ENCODE measurements at places on chromosomes 7 and 10. TPM values are rescaled to one million over a fixed set of nuclear protein-coding genes. Genes with fewer than 3 reads are reported as not detected.

GRCh38 chr7:133568544-133568943 lies 315.7 kb downstream of the EXOC4 start:
- ATAC-seq = no peak

GJD4 gene
- not detected for total RNA-seq

KIN gene
- 11.0 TPM for total RNA-seq

- no peak for ATAC-seq
Measured at GRCh38 chr10:26982058-26982457, 118.2 kb downstream of the ANKRD26 start.

AQP1 gene
- total RNA-seq = not detected

EIF5AL1 gene
- 0.26 TPM for total RNA-seq

VAX1 gene
- total RNA-seq = not detected

TMEM236 gene
- total RNA-seq = 0.30 TPM

DNA sequence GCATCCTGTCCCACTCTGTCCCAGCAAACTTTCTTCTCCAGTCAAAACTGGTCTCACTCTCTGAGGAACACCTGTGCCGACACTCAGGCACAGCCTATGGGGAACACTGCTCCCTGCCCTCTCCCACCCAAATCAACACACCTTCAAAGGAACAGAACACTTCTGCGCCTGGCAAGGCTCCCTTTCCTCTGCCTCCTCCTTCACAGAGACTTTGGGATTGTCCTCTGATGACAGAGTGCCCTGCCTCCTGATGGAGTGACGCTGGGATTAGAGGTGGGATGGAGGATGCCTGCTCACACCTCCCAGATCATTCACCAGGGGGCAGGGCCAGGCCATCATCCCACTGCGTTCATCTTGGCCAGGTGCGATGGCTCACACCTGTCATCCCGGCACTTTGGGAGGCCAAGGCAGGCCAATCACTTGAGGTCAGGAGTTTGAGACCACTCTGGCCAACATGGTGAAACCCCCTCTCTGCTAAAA lies 26.5 kb downstream of the KLF6 start:
- ATAC-seq = no peak

DNA sequence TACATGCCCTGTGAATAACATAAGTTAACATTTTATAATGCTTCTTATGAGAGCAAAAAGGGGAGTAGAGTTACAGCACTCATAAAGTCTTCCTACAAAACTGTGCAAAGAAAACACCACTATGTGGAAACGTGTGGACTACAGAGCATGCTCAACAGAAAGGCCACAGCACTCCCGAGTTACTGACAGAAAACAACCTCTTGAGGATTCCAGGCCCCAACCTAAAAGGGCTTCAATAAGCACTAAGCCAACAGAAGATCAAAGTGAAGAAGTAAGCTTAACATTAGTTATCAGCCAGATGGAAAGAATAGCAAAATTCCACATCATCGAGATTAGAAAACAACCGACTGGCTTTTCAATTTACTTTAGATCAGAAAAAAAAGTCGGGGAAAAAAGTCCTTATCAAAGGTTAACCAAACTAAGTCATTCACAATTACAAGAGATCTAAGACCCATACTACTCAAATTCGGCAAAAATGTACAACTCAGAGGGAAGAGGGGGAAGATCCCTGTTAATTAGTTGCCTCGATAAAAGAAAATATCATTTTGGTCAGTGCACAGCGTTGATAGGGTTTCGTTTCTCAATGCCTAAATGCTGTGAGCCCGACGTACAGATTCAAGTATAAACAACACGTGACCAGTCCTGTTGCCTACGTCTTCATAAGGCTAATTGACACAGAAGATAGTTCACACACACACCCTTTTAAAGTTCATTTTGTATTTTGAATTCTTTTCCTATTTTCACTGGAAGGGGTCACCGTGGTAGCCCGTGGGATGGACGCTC lies 1.4 kb downstream of the KBTBD2 start:
- ATAC-seq = peak; percentile 47

- peak; percentile 74 for ATAC-seq
Measured at GRCh38 chr10:29409241-29410054, 120.6 kb downstream of the LYZL1 start.

DNA sequence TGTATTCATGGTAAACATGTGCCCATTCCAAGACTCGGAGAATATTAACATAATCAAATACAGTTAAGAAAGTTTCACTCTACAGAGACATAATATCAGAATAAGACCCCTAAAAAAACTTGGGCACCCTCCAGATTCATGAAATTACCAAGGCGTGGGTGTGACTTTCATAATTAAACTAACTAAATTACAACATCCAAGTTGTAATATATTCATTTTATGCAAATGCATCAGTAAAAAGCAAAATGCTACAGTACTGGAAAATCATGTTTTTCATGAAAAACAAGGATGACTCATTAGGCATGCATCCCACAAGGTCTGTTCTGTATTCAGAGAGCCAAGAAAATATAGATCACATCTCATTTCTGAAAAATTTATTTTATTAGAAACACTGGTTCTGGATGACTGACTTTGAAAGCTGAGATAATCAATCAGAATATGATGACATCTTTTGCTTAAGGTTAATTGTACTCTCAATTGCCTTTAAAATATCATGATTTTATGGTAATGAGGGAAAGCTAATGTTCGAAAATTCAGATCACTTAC lies 248.8 kb upstream of the SMIM30 start:
- ATAC-seq = no peak

DNA sequence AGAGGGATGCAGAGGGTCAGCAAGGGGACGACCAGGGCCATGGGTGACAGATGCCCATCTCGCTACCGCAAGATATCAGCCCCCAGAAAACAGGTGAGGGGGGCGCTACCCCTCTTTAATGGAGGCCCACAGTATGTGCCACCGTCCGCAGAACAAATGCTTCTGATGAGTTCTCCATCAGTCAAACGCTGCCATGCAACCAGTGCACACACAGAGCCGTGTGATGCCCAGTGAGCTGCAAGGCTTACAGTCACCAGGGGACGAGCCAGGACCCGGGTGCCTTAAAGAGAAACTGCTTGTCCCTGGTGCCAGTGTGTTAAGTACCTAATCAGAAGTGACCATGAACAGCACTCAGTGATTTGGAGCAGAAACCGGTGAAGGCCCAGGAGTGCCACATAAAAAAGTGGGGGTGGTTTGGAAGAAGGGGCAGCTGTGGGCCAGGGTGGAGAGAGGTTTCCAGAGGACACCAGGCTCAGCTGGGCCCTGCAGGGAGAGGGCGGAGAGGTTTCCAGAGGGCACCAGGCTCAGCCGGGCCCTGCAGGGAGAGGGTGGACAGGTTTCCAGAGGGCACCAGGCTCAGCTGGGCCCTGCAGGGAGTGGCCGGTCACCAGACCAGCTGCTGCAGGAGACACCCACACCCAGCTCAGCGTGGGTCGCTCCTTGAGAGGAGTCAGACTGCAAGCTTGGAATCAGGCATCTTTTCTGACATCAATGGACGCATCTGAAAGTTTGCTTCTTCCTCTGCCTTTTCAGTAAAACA lies 50.9 kb downstream of the TCERG1L start:
- ATAC-seq = no peak

GRCh38 chr7:131859147-131859821 lies 302.9 kb upstream of the PODXL start:
- ATAC-seq = peak; percentile 48

LMTK2 gene
- total RNA-seq = 8.6 TPM

COMTD1 gene
- 29.4 TPM for total RNA-seq

DNA sequence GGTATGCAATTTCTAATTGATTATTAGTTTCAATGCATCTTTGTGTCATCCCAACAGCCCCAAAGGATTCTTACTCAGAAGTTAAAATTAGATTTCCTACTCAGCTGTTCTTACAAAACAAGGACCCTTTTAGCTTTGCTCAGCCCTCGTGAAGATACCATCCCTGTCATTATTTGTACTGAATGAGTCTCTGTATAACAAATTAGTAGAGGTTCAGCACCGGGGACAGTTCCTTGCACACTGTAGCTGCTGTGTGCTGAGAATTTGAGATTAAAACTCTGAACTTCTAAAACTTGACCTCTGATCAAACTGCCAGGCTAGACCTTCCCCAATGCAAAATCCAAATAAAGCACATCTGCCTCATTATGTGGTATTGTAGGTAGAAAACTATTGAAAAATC lies 299.1 kb downstream of the LHFPL3 start:
- ATAC-seq = no peak

DNA sequence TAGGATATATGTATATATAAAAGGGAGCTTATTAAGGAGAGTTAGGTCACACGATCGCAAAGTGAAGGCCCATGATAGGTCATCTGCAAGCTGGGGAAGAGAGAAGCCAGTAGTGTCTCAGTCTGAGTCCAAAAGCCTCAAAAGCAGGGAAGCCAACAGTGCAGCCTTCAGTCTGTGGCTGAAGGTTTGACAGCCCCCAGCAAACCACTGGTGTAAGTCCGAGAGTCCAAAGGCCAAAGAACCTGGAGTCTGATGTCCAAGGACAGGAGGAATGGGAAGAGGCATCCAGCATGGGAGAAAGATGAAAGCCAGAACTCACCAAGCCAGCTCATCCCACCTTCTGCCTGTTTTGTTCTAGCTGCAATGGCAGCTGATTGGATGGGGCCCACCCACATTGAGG lies 88.9 kb upstream of the TBX20 start:
- no peak for ATAC-seq

PTF1A gene
- total RNA-seq = not detected

DNA sequence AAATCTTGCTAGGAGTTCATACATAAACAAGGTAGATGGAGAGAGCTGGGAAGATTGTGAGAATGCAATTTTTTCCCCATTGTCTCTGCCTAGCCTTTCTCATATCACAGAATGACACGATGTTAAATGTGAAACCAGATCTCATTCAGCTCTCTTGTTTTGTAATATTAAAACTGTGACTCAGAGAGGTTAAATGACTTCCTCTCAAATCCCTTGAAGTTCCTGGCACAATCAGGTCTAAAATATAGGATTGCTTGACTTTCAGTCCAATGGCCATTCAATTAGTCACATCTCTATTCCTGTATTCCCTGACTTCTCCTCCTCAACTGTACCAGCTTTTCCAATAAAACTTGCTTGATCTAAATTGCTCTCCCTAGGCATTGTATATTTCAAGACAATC lies 3.1 kb downstream of the ANKRD22 start:
- peak; percentile 82 for ATAC-seq

- ATAC-seq = no peak
Measured at GRCh38 chr7:38955892-38956291, 21.8 kb upstream of the POU6F2 start.

GRCh38 chr10:23379686-23380085 lies 35.1 kb upstream of the C10orf67 start:
- ATAC-seq = no peak

FBXO24 gene
- total RNA-seq = 1.5 TPM

- no peak for ATAC-seq
Measured at GRCh38 chr7:57385668-57386067, 64.3 kb upstream of the ZNF716 start.

IDI2 gene
- total RNA-seq = 0.26 TPM

C10orf53 gene
- total RNA-seq = not detected
